ENCODE measurements at places on chromosomes 7 and 10.
A peak's percentile ranks its signal among the peaks of the same experiment; 100 is the strongest.

GRCh38 chr10:21160116-21160515 is 263.0 kb upstream of the NEBL start:
- DNase-seq, result no peak

GRCh38 chr7:114986190-114987180 is 64.6 kb downstream of the MDFIC start:
- DNase-seq, result no peak

GRCh38 chr10:9081253-9081652 is 1026.8 kb downstream of the GATA3 start:
- DNase-seq, result no peak

- no peak for DNase-seq
Observed at GRCh38 chr7:30681331-30681797, 892 bp downstream of the CRHR2 start.

- peak; percentile 50 for DNase-seq
Observed at GRCh38 chr10:28432210-28432676, 100.7 kb upstream of the WAC start.

DNA sequence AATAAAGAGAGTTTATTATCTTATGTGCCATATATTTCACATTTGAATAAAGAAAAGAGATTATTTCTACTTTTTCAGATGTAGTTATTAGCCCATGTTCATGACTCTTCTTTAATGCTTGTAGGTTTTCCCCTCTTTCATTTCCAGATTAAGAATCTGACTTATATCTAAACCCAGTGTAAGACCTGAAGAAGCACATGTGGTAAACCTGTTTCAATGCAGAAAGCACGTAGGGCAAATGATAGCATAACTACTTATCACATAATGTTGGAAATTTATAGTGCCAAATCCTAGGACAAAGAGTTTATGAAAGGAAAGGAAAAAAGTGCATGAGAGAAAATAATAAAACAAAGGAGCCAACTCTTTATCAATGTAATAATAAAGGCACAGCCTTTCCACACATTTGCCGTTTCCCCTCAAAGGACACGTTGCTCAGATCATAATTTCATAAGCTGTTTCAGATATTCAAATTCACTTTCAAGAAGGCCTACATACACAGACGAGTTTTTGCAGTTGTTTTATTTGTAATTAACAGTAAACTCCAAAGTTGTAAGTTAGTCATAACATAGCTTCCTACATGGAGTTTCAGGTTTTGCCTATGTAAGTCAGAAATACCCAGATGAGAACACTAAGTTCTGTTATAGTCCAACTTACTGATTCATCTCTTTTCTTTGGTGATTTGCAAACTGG is 88.8 kb upstream of the MDFIC start:
- no peak for DNase-seq

- no peak for DNase-seq
Observed at GRCh38 chr7:100911484-100911883, 15.8 kb upstream of the ACHE start.

- no peak for DNase-seq
Observed at GRCh38 chr10:49299816-49300139, 808 bp downstream of the C10orf71 start.

GRCh38 chr10:129626796-129627435 is 159.9 kb downstream of the MGMT start:
- no peak for DNase-seq

GRCh38 chr10:48779546-48780152 is 95.0 kb downstream of the WDFY4 start:
- DNase-seq, result no peak

Measured in hippocampal formation (tissue), 2 donors.